ENCODE measurements at places on chromosomes 3 and 15.

DNA sequence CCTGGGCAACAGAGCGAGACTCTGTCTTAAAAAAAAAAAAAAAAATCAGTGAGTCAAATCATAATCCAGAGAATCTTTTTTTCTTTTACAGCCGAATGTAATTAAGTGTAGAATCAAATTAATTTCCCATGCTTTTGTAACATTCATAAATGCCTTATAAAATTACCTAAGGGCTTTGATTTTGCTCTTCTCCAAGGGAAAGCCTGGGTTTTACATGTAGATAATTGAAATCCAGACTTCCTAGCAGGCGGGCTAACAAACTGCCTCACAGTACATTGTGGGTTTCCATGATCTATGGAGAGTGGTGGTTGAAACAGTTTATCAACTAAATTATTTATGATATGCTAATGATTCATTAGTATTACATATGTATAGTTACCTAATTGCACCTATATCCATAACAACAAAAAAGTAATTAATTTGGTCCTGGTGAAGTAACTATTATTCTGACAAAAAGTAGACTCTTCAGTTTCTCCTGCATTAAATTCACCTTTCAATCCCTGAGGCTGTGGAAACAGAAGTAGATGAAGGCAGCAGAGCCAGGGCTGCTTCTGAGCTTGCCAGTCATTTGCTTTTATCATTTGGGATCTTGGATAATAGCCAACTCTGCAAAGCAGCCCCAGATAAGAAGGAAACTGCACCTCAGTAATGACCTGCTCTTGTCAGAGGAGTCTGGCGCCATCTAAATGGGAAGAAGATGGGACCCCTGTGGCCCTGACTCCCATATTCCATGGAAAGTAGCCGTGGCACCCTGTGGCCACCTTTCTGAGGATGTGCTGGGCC lies 9.5 kb downstream of the CCR9 start:
- DNase-seq, result no peak

GRCh38 chr15:73366766-73367623 lies 1.8 kb downstream of the HCN4 start:
- no peak for DNase-seq

- DNase-seq, result no peak
Measured at GRCh38 chr3:129161860-129162271, 1.0 kb upstream of the ISY1 start.

DNA sequence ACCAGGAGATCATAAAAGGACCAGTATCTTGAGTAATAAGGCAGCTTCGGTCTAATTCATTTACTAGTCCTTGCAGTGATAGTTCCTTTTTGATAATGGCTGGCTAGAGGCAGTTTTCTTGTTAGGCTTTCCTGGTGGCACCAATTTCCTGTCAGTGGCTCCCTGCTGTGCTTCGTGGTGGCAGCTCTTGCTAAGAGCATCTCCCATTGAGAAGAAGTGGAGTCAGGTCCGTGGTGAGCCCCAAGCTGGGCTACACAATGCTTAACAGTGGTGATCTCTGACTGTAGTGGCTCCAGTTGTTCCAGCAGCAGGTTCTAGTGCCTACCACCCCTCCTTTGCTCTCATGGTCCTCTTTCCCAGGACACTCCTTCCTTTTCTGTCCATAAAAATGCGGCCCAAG lies 111.2 kb downstream of the RAP2B start:
- DNase-seq, result no peak

DNA sequence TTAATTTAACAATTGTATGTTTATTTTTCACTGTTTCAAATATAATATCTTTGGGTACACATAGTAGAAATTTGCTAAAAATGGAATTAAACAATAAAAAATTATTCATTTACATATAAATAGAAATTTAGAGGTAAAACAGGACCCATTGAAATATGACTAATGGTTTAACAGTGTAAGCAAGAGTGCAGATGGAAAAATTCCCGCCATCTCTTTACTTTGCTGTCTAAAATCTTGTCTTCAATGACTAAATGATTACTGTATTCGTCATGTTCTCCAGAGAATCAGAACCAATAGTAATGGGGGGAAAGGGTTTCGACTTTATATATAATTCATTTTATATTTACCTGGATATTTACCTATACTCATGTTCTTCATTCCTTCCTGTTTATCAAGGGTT lies 163.1 kb downstream of the IL1RAP start:
- no peak for DNase-seq

DNA sequence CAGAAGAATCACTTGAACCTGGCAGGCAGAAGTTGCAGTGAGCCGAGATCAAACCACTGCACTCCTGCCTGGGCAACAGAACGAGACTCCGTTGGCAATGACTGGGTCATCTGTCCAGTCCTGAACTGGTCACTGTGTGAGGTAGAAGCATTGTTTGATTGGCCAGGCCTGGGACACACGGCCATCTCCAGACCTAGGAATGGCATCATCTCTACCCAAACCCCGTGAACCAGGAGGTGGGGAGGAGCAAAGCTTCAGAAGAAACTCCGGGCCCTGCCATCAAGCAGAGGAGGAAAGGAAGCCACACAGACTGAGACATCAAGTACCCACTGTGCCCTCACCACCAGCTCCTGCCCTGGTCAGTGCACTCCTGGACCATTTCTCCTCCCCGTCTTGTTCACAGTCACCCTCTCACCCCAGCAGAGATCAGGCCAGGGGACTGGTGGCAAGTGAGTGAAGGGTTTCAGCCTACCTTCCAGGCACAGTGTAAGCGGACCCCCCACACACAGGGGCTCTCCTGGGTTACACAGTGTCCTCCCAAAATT lies 31.6 kb downstream of the GOLGA6L2 start:
- no peak for DNase-seq

Measured in stimulated activated CD8-positive, alpha-beta memory T cell treated with anti-CD3 and anti-CD28 coated beads, Interleukin-15, amount 100 ng/mL, for 4 hours (primary cell).